Left ventricle myocardium inferior (tissue), 1 donor: ENCODE measurements at places on chromosomes 12 and 14. TPM values are rescaled to one million over a fixed set of nuclear protein-coding genes. Genes with fewer than 3 reads are reported as not detected.
A peak's percentile ranks its signal among the peaks of the same experiment; 100 is the strongest.

- no peak overlapping the region for H3K4me3 ChIP-seq
- no peak for DNase-seq
- H3K27ac ChIP-seq = no peak overlapping the region
- no peaks in the 10 kb centered on the region for H3K36me3 ChIP-seq
Observed at GRCh38 chr12:63525831-63526230, 142.5 kb downstream of the DPY19L2 start.

- H3K27ac ChIP-seq = peak overlapping the region; percentile 67
- DNase-seq = no peak
- no peaks in the 10 kb centered on the region for H3K27me3 ChIP-seq
- no peaks in the 10 kb centered on the region for H3K36me3 ChIP-seq
Observed at GRCh38 chr14:68728342-68729106, 64.3 kb downstream of the ZFP36L1 start.

Gene SDSL
- 13.3 TPM for total RNA-seq

Gene ST8SIA1
- 2.1 TPM for total RNA-seq

- H3K4me3 ChIP-seq = no peak overlapping the region
- no peaks in the 10 kb centered on the region for H3K36me3 ChIP-seq
- no peak for DNase-seq
Observed at GRCh38 chr12:112557951-112558630, 139.3 kb downstream of the PTPN11 start.

Gene LALBA
- not detected for total RNA-seq

DNA sequence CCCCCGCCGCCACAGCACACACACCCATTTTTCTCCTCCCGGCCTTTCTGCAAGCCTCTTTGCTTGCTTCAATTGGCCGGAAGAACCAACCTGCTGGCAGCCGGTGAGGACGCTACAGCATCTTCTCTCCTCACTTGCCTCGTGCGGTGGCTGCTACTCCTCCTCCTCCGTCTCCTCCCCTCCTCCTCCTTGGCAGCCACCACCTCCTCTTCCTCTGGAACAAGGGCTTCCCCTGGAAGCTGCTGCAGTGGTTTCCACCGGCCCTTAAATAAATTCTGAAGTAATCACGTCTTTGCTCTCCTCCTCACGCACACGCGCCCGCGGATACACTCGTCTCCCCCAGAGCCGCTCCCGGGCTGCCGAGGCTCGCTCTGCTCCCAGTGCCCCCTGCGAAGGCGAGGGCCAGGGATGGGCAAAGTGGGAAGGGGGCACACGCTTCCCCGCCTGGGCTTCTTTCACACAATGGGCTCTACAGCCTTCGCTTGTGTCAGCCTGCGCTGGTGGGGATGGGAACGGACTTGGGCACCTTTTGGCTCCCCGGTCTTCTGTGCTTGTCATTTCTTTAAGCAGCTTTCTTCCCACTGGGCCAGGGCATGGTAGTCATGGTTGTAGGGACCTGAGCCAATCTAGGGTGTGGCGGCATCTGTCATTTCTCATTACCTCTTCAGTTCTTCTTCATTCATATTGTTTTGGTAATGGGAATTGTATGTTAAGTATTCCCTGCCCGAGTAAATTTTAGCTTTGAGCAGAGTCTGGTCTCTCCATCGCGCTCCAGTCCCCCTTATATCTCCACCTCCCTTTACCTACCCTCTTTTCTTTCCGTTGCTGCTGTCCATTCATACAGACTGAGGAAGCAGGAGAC is at the start of gene PPFIA2:
TSS of gene PPFIA2 (minus strand) at position 161 of the 862 bp plus-strand sequence.
- peaks cover 18% of the 10 kb centered on the region for H3K4me1 ChIP-seq
- H3K27me3 ChIP-seq = peaks cover 44% of the 10 kb centered on the region
- no peaks in the 10 kb centered on the region for H3K36me3 ChIP-seq

- H3K4me1 ChIP-seq = peaks cover 12% of the 10 kb centered on the region
- no peak overlapping the region for H3K4me3 ChIP-seq
- no peak overlapping the region for H3K27ac ChIP-seq
- no peak for DNase-seq
Observed at GRCh38 chr12:115351514-115352077, 667.6 kb upstream of the TBX3 start.

Gene ARHGDIB
- total RNA-seq = 50.6 TPM

Gene CELA1
- total RNA-seq = not detected

DNA sequence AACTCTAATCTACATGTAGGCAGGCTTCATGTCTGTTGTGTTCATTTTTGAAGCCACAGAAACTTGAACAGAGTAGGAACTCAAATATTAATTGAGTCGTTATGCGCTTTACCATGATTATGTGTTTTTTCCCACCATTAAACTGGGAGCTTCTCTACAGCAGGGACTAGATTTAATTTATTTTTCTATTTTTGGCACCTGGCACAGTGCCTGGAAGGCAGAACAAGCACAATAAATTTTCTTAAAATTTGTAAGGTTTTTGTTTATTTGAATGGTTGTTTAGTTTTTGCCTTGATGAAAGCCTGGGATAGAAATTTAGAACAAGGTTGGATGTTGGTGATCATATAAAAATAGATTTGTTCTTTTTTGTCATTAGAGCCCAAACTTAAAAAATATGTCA is 221.7 kb upstream of the PLEKHG7 start:
- H3K27ac ChIP-seq = peak overlapping the region; percentile 43
- H3K4me1 ChIP-seq = peaks cover 11% of the 10 kb centered on the region
- DNase-seq = no peak

DNA sequence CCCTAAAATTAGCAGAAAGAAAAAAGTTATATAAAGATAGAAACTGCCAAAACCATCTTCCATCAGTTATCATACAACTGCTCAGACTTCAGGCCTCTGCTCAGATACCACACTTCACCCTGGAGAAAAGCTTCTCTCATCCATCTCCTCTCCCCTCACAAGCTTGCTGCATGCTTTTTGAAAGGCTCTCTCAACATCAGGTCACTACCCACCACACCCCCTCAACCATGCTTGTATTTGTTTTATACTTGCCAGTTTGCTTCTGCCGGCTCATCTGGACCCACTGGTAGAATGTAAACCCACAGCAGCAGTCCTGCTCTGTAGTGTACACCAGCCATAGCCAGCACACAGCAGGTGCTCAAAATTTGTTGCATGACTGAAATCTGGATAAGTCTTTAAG is 8.8 kb downstream of the PPP1CC start:
- no peaks in the 10 kb centered on the region for H3K27me3 ChIP-seq
- H3K27ac ChIP-seq = no peak overlapping the region
- H3K4me3 ChIP-seq = no peak overlapping the region
- H3K36me3 ChIP-seq = peaks cover 37% of the 10 kb centered on the region
- no peak for DNase-seq

GRCh38 chr12:62843716-62844115 is 91.2 kb downstream of the PPM1H start:
- peaks cover 62% of the 10 kb centered on the region for H3K4me1 ChIP-seq
- H3K4me3 ChIP-seq = no peak overlapping the region
- no peak for DNase-seq
- no peaks in the 10 kb centered on the region for H3K27me3 ChIP-seq
- H3K36me3 ChIP-seq = no peaks in the 10 kb centered on the region

GRCh38 chr12:119836781-119837180 is 40.3 kb downstream of the CIT start:
- DNase-seq = no peak
- H3K27ac ChIP-seq = no peak overlapping the region
- no peaks in the 10 kb centered on the region for H3K4me1 ChIP-seq
- no peaks in the 10 kb centered on the region for H3K27me3 ChIP-seq

Gene BEGAIN
- 1.9 TPM for total RNA-seq

Gene BMAL2
- 1.5 TPM for total RNA-seq

- H3K36me3 ChIP-seq = no peaks in the 10 kb centered on the region
- peak; percentile 89 for DNase-seq
- peaks cover 45% of the 10 kb centered on the region for H3K4me1 ChIP-seq
- H3K4me3 ChIP-seq = peak overlapping the region; percentile 34
Observed at GRCh38 chr14:75310295-75311111, 31.9 kb downstream of the FOS start.

DNA sequence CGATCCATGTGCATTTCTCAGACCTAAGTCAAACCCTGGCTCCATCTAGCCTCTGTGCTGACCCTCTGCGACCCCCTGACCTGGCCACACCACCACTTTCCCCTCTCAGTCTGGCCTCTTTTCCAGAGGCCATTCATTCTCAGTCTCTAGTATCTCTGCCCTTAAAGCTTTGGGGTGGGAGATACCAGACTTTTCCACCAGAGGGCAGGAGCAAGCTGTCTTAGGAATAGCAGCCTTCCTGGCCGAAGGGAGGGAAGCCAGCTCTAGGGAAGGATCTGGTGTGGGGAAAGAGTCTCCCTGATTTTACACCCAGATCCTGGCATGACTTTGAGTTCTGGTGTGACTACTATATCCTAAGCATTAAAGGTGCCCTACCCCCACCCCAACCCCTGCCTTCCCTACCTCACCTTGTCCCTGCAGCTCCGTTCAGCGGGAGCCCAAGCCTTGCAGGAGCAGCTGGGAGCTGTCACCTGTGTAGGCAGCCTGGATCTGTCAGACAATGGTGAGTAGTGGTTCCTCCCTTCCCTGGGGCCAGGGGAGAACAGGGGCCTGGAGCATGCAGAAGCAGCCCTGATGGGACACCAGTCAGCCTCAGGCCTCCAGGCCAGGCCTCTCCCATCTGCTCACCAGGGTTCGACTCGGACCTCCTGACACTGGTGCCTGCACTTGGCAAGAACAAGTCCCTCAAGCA is 6.6 kb downstream of the CARMIL3 start:
- peaks cover 21% of the 10 kb centered on the region for H3K27me3 ChIP-seq
- H3K36me3 ChIP-seq = no peaks in the 10 kb centered on the region
- H3K27ac ChIP-seq = no peak overlapping the region
- DNase-seq = peak; percentile 45
- H3K4me3 ChIP-seq = no peak overlapping the region

DNA sequence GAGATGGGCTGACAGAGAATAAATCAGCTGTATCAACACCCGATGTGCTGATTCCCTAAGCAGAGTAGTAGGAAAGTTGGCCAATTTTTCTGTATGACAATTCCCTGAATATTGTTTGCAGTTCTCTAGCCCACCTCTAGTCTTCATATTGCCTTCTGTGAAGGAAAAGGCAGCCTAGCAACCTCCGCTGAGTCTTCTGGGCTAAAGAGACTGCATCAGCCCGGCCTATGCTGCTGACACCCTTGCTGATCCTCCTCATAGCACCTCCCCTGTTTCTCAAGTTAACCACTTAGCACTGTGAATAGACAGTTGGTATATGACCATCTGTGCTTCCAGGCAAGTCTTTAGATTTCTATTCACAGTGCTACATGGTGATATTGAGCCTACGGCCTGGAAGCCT is 161.1 kb upstream of the EGLN3 start:
- H3K36me3 ChIP-seq = no peaks in the 10 kb centered on the region
- no peak for DNase-seq
- H3K4me3 ChIP-seq = no peak overlapping the region
- no peaks in the 10 kb centered on the region for H3K4me1 ChIP-seq

Gene RAP1B
- total RNA-seq = 41.5 TPM

GRCh38 chr14:64272019-64272418 is 22.2 kb downstream of the ESR2 start:
- no peaks in the 10 kb centered on the region for H3K27me3 ChIP-seq
- no peak overlapping the region for H3K27ac ChIP-seq
- DNase-seq = no peak
- no peaks in the 10 kb centered on the region for H3K4me1 ChIP-seq
- no peak overlapping the region for H3K4me3 ChIP-seq

Gene PLEKHA5
- total RNA-seq = 60.8 TPM

DNA sequence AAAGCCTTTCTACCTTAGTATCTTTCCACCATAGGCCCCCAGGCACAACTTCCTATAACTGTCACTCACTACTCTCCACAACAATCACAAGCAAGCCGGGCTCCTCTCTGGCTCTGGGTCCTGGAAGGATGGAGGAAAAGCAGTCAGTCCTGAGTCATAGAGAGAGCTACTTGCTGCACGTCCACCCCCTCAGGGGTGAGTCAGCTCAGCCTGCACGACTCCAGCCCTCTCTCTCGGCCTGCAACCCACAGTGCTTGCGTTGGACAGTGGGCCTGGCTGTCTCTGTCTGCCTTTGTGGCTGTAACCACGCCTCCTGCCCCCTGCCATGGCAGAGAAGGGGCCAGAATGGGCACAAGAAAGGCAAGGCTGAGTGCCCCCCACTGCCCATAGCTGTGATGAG is 154.1 kb upstream of the FKBP4 start:
- peak; percentile 40 for DNase-seq
- no peak overlapping the region for H3K4me3 ChIP-seq
- no peaks in the 10 kb centered on the region for H3K36me3 ChIP-seq
- peak overlapping the region; percentile 72 for H3K27ac ChIP-seq
- H3K4me1 ChIP-seq = peaks cover 33% of the 10 kb centered on the region
- H3K27me3 ChIP-seq = no peaks in the 10 kb centered on the region

GRCh38 chr12:93950311-93950710 is 198.1 kb upstream of the PLXNC1 start:
- no peak overlapping the region for H3K4me3 ChIP-seq
- H3K4me1 ChIP-seq = peaks cover 2% of the 10 kb centered on the region
- DNase-seq = no peak
- H3K27me3 ChIP-seq = no peaks in the 10 kb centered on the region
- H3K27ac ChIP-seq = no peak overlapping the region

Gene SLC6A12
- 1.2 TPM for total RNA-seq

DNA sequence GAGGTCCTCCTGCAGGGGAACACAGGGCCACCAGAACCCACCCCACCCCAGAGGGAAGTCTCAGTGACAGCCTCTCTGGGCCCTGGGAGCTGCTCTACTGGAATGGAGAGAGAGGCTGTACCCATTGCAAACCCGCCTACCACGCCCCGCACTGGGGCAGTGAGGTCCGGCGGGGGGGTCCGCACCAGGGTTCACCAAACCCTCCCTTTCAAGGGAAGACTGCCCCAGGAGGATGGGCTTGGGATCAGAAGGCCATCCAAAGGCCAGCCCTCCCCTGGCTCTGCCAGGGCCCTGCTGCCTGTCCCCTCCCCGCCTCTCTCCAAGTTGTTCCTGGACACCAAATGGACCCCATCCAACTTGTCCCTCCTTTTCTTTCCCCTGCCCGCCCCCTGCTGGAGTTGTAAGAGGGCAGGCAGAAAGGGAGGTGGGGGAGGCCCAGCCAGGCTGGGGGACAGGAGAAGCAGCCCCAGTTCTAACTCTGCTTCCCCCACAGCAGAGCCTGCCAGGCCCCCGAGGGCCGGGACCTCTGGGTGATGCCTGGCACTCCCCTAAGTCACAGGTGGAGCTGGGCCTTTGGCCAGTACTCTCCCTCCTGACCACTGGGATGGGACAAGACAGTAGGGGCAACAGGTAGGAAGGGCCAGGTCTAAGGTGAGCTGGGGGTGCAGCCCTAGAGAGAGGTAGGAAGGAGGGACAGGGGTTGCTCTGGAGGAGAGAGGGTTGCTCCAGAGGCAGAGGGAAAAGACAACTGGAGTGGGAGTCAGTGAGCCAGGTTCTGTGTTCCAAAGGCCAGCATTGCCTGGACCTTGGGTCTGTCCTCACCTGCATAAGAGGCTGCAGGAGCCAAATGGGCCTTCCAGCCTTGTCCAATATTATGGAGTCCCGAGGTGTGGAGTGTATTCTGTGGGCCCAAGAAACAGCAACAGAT is 3.2 kb upstream of the DIO3 start:
- H3K27me3 ChIP-seq = peaks cover 89% of the 10 kb centered on the region
- H3K4me3 ChIP-seq = no peak overlapping the region
- DNase-seq = no peak
- H3K4me1 ChIP-seq = peaks cover 9% of the 10 kb centered on the region
- no peak overlapping the region for H3K27ac ChIP-seq
- no peaks in the 10 kb centered on the region for H3K36me3 ChIP-seq

Gene FBLN5
- total RNA-seq = 62.5 TPM

- no peak for DNase-seq
- H3K27ac ChIP-seq = no peak overlapping the region
- H3K36me3 ChIP-seq = no peaks in the 10 kb centered on the region
Observed at GRCh38 chr12:106767954-106768822, 6.3 kb upstream of the RIC8B start.

Gene CIROP
- total RNA-seq = not detected

Gene GTF2H3
- total RNA-seq = 13.9 TPM

Gene WIF1
- not detected for total RNA-seq

Gene MIS18BP1
- total RNA-seq = 6.9 TPM
